ENCODE measurements at places on chromosomes 2 and 18.

DNA sequence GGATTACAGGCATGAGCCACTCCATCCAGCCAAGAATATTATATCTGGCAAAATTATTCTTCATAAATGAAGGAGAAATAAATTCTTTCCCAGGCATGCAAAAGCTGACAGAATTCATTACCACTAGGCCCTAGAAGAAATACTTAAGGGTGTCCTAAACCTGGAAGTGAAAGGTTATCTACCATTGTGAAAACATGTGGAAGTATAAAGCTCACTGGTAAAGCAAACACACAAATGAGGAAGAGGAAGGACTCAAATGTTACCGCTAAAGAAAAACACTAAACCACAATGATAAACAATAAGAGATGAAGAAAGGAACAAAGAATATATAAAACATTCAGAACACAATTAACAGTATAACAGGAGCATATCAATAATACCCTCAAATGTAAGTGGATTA, 171.8 kb downstream of the CAMKMT start:
- DNase-seq: no peak

DNA sequence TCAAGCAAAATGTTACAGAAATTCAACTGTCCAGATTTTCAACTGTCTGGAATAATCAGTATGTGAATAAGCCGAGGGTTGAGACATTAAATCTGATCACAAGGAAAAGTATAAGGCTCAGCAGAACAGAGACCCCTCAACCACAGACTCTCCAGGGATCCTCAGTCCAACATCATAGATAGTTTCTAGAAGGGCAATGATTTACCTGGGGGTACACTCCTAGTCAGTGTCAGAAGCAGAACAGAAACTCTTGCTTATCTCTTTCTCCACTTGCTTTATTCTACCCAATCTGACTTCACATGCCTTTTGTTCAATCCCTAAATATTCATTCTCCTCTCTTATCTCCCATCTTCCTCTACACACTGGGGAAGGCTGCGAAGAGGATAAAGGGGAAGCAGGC, 36.4 kb downstream of the ICOS start:
- DNase-seq: no peak

GRCh38 chr2:33498291-33498956, 22.0 kb downstream of the RASGRP3 start:
- no peak for DNase-seq

- peak; percentile 12 for DNase-seq
Observed at GRCh38 chr2:7392076-7392787, 475.0 kb downstream of the RNF144A start.

DNA sequence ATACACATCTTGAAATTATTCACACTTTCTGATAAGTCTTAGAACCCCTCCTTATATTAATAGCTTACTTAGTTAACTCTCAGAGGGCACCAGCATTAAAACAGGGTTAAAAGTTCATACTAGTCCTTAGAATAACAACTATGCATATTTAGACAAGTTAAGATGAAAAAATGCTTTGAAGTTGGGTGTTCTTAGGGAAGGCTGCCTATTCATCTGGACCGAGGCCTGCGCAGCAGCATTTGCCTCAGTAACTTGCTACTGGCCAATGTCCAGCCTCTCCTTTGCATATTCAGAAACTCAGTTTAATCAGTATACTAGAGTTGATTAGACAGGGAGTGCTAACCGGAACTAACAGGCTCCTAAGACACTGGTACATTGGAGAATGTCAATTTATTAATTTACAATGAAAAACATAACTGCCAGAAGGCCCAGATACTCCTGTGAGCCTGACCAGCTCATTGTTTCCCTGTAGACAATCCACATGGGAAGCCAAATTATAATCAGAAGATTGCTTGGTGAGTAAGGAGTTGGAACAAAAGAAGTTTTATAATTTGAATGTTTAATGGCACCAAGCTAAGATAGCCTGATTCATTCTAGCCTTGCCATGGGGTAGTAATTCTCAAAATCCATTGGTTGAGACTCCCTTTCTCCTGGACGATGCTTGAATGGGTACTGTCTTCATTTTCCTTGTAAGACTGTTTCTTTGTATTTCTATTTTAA, 48.9 kb downstream of the DYNC1I2 start:
- DNase-seq: no peak

DNA sequence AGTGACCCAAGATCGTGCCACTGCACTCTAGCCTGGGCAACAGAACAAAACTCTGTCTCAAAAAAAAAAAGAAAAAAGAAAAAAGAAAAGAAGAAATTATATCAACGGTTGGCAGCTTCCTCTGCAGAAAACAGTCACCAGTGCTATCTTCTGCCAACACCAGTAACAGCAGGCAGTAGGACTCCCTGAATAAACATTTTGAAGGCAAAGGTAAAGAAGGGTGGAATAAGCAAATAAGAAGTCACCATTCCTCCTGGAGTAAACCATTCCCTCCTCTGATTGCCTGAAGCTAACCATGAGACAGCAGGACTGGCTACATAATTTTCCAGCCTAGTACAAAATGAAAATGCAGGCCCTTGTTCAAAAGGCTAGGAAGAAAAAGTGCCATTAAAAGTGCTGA, 9.0 kb upstream of the RNF103 start:
- no peak for DNase-seq

GRCh38 chr2:239141021-239141760, 259.6 kb downstream of the HDAC4 start:
- DNase-seq: no peak

GRCh38 chr2:26449278-26450030, 28.5 kb downstream of the OTOF start:
- no peak for DNase-seq

DNA sequence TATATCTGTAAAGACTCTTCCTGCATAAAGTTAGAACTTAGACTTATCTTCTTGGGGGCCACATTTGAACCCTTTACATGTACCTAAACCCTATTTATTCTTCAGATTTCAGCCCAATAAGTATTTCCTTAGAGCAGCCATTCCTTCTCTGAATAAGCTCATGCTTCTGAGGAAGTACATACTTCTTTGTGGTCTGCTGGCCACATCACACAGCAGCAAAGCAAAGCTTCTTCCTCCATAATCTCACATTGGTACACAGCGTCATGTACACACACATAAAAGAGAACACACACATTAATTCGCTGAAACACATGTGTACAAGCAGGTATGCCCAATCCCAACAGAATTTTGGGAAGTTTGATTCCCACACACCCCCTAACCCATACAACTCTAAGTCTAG, 331.0 kb downstream of the CDH2 start:
- no peak for DNase-seq

DNA sequence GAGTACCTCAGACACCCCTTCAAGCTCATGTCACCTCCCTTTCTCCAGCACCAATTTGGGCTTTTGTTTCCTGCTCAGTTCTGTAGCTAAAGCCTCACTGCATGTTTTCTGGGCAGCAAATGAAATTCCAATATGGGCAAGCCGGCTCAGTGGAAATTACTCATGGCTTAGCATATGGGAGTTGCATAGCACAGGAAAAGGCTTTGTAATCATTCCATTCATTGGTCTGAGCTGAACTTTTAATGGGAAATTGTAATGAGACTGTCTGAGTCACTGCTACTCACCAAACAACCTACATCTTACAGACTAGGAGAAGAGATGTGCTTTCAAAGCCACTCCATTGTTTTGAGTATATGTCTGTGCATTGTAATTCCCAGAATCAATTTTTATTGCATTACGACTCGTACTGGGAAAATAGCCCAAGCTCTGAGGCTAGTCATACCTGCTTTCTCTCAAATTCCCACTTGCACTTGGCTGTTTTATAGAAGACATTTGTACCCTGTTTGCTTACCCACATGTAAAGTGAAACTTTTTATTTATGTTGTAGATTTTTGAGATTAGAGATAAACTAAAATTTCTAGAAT, 139.5 kb upstream of the LRATD1 start:
- peak; percentile 64 for DNase-seq
